ENCODE measurements at places on chromosomes 1 and 21. TPM values are rescaled to one million over a fixed set of nuclear protein-coding genes. Genes with fewer than 3 reads are reported as not detected.

DNA sequence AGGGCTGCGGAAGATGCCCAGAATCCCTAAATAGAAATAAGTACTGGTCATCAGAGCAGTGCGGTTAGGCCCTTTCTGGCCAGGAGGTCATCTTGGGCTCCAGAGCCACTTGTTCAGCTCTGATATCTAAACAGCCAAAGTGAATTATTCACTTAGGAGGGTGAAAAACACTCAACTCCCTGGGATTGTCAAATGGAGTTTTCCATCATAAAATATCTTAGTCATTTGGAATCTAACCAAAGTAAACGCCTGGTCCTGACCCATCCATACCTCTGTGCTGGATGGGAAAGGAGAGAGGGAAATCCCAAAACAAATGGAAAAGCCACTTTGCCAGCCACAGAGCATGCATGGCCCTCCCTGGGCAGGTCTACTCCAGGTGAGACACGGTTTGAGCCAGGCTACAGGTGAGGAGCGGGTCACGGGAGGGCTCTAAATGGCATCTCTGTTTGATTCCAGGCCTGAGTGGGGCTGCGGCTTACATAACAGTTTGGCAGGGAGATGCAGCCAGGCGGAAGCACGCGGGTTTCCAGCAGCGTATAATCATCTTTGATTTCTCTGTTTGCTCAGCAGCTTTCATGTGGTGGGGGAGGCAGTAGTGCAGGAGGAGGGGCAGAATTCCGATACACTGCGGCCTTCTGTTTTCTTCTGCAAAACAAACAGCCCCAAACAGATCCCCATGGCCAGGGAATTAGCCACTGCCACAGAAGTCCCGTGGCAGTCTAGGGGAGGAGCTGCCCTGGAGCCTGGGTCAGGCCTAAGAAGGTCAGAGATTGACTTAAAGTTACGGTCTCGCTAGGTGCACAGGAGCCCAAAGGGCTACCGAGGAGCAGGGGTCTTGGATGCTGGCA lies 59.1 kb upstream of the ZNF648 start:
- H3K27ac ChIP-seq, result peak overlapping the region; percentile 57
- H3K27me3 ChIP-seq, result peaks cover 3% of the 10 kb centered on the region
- H3K36me3 ChIP-seq, result no peaks in the 10 kb centered on the region
- H3K4me1 ChIP-seq, result peaks cover 39% of the 10 kb centered on the region

DNA sequence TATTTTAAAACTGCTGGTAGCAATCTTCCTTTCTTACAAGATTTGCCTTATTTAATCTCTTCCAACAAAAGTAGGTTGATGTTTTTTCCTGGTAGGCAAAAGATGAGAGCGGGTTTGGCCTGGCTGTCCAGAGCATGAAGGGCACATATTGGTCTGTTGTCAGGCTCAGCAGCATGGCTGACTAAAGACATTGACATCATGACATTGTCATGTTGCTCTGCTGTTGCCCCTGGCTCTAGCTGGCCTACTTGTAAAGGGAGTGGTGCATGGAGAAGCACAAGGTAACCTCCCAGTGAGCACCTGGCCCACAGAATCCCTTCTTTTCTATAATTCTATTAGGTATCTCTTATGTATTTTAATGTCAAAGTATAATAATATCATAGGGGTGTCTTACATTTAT lies 23.6 kb downstream of the GNPAT start:
- H3K27me3 ChIP-seq, result no peaks in the 10 kb centered on the region
- H3K27ac ChIP-seq, result no peak overlapping the region
- H3K4me3 ChIP-seq, result no peak overlapping the region

The HES3 gene
- not detected for total RNA-seq

GRCh38 chr1:119714583-119714982 lies 2.8 kb downstream of the PHGDH start:
- H3K36me3 ChIP-seq, result peaks cover 18% of the 10 kb centered on the region
- no peak overlapping the region for H3K27ac ChIP-seq
- H3K4me1 ChIP-seq, result peaks cover 47% of the 10 kb centered on the region
- DNase-seq, result no peak
- H3K27me3 ChIP-seq, result peaks cover 10% of the 10 kb centered on the region
- H3K4me3 ChIP-seq, result peak overlapping the region; percentile 83

The NCAM2 gene
- 135 TPM for total RNA-seq

The ADGRL4 gene
- total RNA-seq, result 9.5 TPM

Data from osteocyte (in vitro differentiated cells).